ENCODE measurements at places on chromosomes 11 and 22. TPM values are rescaled to one million over a fixed set of nuclear protein-coding genes. Genes with fewer than 3 reads are reported as not detected.

The MMP7 gene
- 0.48 TPM for polyA plus RNA-seq

The APOBEC3B gene
- 0.98 TPM for polyA plus RNA-seq

The MISFA gene
- polyA plus RNA-seq: 0.79 TPM

The MYH9 gene
- 196 TPM for polyA plus RNA-seq
